Karpas-422 (cell line): ENCODE measurements at places on chromosomes 7 and 10.

DNA sequence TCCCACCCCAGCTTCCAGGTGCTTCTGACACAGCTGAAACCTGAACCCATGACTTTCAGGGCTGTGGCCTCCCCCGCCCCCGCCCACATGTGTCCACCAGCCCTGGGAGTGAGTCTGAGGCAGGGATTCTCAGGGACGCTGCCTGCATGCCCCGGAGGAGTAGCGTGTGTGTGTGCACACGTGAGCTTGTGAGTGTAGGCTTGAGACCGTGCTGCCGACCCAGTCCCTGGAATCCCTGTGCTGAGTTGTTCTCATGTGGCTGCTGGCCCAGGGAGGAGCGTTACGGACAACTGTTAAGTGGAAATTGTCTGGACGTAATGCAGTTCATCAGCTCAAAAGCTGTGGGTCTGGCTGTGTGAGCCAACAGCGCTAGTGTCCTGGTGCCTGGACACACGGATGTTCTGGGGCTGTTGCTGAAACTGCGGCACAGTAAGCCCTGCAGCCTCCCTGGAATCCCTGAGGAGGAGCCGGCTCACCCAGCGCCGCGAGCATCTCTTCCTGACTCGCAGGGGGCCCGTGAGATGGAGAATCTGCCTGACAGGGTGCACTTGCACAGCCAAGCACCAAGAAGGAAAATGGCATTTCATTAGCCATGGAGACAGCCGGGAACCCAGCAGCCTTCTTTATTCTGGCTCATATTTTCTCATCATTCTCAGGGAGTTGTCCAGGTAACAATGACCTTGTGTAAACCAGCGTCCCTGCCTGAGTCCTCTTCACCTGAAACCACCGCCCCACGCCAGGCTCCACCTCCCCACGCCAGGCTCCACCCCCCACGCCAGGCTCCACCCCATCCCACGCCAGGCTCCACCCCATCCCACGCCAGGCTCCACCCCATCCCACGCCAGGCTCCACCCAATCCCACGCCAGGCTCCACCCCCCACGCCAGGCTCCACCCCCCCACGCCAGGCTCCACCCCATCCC is 603.9 kb downstream of the PTPRN2 start:
- DNase-seq: no peak

GRCh38 chr10:19658131-19658530 is 158.1 kb upstream of the PLXDC2 start:
- DNase-seq: no peak

GRCh38 chr7:457814-458510 is 61.7 kb downstream of the PDGFA start:
- no peak for DNase-seq

DNA sequence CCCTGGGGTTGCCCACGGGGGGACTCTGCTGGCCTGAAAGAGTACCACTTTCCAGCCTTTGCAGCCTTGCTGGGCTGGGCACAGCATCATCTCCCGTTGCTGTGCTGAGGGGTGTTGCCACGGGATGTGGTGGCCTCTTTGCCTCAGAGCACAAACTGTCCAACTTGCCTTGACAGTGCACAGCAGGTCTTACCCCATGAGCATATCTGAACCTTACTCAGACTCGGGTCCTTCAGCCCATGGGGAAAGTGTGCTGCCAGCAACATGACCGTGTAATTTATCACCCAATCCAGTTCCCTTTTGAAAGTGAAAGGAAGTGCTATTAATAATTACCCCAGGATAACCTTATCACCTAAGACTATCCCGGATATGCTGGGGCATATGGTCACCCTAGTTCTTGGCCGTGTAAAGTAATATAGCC is 46.8 kb downstream of the TBXAS1 start:
- DNase-seq: peak; percentile 33

- DNase-seq: peak; percentile 82
Measured at GRCh38 chr7:137169282-137169698, 174.2 kb downstream of the PTN start.

DNA sequence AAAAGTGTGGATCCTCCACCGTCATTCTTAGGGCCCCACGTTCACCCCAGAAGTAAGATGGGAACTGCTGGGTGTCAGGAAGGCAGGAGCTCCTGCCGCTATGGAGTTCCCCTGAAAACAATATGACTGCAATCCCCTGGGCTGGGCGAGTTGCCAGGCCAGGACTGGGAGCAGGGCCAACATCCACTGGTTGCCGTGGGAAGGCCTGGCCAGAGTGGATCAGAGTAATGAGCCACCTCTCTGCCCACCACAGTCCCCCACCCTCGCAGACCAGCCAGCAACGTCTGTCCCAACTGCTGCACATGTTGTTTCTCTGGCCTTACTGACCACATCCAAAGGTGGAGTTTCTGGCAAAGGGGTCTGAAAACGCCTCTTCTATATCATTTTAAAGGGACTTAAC is 86.6 kb downstream of the STRA8 start:
- no peak for DNase-seq

DNA sequence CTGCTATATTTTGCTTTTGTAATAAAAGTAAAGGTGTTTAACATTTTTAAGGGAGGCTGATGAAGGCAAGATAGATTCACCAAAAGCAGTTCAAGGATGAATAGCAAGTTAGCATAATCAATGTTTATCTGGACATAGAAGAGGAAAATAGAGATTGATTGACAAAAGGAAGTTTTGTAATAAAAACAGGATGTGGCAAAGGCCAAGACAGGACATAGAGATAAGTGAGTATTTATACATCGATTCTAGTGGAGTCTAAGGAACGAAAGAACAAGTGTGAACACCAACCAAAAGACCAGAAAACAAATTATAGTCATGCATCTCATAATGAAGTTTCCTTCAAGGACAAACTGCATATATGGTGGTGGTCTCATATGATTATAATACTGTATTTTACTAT is 123.8 kb downstream of the CCDC71L start:
- DNase-seq: no peak

GRCh38 chr10:69631566-69631965 is 1.5 kb downstream of the FAM241B start:
- no peak for DNase-seq

GRCh38 chr10:86169506-86170254 is 196.9 kb downstream of the GRID1 start:
- no peak for DNase-seq

- DNase-seq: peak; percentile 86
Measured at GRCh38 chr10:79084012-79084971, 15.5 kb downstream of the ZMIZ1 start.

DNA sequence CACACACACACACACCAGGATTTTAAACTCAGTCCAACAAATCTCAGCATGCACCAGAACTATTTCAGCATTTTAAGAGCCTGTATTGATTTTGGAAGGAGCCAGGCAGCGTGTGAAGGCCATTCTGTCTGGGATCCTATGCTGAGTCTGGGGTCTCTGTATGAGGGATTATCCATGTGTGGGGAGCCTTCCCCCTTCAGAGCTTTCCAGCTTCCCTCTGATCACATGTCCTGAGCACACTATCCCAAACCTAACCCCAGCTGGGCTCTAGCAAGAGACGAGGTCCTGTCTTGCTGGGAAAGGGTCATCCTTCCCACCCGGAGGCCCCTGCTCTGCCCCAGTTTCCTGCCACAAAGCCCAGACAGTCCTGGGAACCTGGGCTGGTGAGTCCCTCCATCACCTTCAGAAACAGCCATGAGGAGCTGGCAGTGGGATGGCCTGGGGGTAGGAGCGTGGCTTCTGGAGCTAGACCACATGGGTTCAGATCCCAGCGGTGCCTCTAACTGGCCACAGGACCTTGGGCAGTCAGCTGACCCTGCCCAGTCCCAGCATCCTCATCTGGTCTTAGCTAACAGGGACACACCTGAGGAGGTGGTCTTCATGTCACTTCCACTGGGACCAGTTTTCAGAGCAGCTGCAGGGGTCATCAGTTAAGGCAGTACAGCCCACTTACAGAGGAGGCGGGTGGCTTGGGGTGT is 79.6 kb upstream of the RET start:
- DNase-seq: no peak

GRCh38 chr7:100430493-100431285 is 1.1 kb downstream of the MEPCE start:
- DNase-seq: no peak

DNA sequence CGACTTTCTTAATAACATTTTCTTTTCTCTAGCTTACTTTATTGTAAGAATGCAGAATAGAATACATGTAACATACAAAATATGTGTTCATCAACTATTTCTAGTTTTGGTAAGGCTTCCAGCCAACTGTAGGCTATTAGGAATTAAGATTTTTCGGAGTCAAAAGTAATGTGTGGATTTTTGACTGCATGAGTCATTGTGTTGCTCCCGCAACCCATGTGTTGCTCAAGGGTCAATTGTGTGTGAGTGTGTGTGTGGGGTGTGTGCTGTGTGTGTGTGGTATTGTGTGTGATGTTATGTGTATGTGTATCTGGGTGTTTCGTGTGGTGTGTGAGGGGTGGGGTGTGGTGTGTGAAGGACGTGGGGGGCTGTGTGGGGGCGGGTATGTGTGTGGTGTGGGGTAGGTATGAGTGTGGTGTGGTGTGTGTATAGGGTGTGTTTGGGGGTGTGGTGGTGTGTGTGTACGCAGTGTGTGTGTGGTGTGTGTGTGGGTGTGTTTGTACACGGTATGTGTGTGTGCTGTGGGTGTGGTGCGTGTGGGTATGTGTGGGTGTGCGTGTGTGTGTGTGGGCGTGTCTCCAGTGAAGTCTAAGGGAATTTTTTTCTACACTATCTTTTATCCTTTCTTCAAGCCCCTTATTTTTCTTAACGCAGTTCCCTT is 60.5 kb downstream of the RSU1 start:
- no peak for DNase-seq

DNA sequence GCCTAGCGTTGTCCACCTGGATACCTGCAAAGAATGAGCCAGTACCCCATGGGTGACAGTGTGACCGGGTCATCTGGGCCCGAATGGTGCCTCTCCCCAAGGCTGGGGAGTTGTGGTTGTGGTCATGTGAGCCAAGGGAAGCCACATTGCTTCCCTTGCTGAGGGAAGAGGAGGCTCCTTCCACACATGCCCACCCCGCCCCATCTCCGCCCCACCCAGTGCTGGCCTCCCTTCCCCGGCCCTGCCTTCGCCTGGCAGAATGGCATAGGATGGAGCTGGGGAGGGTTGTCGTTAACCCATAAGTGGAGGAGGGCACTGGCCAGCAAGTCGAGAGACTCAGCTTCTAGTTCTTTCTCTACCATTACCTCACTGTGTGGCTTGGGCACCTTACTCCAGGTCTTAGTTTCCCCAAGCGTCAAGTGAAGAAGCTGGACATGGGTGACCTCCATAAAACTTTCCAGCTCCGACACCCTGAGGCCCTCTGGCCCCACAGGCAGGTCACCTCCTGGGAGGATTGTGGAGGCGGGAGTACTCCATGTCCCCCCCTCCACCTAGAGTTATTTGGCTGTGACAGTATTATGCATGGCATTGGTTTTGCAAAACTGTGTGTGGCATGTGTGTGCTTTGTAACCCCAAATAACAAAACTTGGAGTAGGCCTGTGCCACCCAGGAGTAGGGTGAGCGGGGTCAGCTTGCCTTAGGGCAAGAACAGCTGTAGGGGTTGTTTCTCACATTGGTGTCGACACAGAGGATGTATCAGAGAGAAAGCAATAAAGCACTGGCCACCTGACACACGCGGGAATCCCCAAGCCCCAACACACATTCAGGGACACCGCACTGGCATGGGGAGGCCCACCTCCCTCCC is 90.5 kb upstream of the MACROH2A2 start:
- DNase-seq: no peak
